ENCODE measurements at places on chromosomes 3 and 15.

DNA sequence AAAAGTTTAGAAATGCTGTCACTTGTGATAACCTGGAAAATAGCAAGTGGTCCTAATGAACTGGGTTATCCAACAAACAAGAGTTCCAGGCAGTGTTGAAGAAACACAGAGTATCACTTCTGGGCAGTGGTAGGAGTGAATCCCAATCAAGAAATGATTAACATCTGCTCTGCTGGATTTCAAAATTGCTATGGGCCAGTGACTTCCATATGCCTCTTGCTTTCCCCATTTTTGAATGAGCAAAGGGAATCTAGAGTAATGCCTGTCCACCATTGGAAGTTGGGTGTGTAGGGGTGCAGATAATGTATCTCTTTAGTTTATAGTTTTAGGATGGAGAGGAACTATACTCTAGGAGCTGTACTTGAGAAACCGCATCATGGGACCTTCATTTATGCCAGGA lies 236.5 kb downstream of the RPLP1 start:
- no peak for DNase-seq

GRCh38 chr3:101268141-101268540 lies 52.2 kb downstream of the IMPG2 start:
- no peak for DNase-seq

DNA sequence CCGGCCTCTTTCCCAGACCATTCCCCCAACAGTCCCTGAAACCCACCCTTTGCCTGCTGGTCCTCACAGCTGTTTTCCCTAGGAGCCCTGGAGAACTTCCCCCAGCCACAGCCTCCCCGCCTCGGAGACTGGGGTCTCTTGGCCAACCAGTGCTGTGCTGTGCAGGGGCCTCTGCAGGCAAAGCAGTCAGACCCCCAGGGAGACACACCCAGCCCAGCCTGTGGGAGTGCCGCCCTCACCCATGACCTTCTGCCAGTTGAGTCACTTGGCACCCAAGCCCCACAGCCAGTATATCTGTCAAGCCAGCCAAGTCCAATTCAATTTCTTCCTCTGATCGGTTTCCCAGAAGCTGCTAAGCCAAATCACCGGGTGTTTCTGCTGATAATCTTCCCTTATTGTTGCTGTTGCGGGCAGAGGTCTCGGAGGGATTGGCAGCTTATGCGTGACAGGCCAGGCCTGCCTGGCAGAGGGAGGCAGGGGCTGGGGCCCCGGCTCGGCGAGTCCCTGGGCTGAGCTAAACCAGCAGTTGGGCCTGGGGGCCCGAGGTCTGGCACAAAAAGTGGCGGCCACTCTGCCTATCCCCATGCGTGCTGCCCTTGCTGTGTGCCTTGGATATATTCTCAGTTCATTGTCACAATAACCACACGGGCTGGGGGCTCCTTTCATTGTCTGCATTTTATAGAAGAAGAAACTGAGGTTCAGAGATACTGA lies 65.6 kb upstream of the SLC6A1 start:
- DNase-seq, result no peak

DNA sequence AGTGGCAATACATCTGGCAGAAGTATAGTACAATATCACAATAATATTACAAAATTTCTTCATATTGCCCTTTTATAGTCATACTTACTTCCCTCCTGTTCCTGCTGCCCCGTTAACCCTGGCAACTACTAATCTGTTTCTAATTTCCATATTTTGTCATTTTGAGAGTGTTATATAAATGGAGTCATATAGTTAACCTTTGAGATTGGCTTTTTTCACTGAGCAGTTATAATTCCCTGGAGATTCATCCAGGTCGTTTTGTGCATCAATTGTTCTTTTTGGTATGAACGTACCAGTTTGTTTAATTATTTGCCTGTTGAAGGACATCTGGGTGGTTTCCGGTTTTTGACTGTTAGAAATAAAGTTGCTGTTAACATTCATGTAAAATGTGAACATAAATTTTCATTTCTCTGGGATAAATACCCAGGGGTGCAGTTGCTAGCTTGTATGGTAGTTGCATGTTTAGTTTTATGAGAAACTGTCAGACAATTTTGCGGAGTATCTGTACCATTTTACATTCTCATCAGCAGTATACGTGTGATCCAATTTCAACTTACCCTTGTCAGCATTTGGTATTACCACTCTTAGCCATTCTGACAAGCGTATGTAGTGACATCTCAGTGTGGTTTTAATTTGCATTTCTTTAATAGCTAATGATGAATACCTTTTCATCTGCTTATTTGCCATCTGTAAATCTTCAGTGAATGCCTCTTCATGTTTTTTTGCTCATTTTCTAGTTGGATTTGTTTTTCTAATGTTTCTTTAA lies 32.2 kb upstream of the IL20RB start:
- peak; percentile 9 for DNase-seq

GRCh38 chr3:55467099-55467498 lies 20.0 kb downstream of the WNT5A start:
- DNase-seq, result peak; percentile 84

- no peak for DNase-seq
Measured at GRCh38 chr3:122960652-122961051, 66.9 kb downstream of the SEMA5B start.

GRCh38 chr3:25527336-25527735 lies 99.3 kb downstream of the RARB start:
- DNase-seq, result no peak

Measured in fibroblast of skin of scalp (primary cell).